ENCODE measurements at places on chromosomes 2 and 18.

GRCh38 chr18:49015886-49016647, 65.3 kb upstream of the SMAD7 start:
- DNase-seq: no peak

DNA sequence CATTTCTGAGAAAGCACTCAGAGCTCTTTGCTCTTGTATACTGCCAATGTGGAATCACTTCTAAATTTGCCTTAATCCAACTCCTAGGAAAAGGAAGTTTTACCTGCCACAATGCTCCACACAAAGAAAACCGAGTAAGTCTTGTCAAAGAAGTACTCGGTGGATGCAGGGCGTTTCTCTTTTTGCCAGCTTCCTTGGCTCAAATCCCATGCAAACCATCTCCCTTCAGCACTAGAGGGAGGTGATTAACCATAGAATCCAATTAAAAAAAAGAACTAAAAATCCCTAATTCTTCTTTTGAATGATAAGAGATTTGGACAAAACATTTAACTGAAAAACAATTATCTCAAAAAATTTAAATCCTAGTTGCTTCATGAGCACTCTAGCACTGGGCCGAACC, 129.0 kb downstream of the RPRM start:
- no peak for DNase-seq

DNA sequence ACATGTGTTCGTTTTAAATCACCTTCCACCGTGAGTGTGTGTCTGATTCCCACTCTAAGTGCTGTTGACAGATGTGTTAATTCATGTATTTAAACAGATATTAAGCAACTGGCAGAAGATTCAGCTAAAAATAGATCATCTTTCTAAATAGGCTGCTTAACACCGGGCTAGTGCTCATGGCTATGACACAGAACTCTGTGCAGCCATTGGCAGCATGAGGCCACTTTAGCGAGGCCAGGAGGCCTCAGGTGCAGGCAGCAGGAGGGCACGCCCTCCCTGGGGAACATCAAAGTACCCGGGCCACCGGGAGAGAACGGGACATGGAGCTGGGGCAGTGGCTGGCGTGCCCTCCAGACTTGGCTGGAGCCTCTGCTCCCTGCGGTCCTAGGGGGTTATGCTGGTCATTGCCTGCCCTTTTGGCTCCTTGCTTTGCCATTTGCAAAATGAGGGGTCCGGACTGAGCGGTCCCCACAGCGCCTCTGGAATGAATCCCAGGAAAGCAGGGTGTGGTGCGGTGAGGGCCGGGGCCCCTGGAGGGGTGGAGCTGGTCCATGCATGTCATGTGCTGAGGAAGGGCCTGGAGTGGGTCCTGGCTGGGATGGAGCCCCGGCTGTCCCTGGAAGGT, 62.8 kb upstream of the HDAC4 start:
- DNase-seq: no peak

DNA sequence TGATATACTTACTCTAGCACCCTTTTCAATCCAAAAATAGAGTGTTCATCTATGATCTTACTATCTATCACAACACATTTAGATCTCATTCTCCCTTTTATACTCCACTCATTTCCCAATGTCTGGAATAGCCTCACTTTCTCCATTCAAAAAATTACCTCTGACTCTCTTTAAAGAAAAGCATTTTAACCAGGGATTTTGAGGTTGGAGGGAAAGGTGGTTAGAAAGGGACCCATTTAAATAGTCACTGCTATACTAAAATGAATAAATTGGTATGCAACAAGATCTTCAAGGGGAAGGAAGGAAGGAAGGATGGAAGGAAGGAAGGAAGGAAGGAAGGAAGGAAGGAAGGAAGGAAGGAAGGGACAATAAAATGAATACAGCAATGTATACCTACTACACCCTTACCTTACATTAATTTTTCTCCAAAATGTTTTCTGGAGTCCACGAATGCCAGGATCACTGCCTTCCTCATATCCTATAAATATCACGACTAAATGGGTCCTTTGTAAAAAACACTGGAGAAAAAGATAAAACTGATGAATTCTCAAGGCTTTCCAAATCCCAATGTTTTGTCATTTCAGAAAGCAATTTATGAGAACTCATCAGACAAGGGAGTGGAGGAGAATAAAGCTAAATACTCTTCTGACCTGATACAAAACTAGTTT, 202.7 kb downstream of the ZEB2 start:
- no peak for DNase-seq

DNA sequence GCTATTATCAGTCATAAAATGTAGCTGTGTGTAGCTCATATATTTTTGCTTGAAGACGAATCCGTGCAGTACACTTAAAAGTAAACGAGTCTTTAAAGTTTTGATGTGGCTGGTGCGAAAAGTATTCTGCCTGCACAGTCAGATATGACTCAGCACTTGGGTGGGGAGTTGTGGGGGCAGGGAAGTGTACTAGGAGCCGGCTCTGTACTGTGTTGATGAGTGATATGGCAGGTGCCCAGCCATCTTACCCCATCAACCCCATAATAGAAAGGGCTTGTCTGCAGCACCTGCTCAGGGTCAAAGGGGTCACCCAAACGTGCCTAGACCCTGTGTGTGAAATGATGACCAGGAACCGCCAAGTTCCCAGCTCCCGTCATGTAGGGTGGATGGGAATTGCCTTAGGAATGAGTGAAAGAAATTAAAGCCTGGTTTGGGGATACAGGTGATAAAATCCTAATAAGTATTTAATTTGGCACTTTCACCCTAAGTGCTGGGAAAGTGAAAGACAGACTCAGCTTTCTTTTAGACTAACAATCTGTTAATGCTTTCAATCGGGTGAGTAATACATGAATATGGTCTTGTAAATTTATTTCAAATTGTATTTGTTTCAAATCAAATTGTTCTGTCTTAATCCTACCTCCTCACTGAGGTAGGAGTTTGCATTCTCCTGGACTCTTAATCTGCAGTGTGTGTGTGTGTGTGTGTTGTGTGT, 48.0 kb downstream of the BCL2L11 start:
- peak; percentile 70 for DNase-seq

DNA sequence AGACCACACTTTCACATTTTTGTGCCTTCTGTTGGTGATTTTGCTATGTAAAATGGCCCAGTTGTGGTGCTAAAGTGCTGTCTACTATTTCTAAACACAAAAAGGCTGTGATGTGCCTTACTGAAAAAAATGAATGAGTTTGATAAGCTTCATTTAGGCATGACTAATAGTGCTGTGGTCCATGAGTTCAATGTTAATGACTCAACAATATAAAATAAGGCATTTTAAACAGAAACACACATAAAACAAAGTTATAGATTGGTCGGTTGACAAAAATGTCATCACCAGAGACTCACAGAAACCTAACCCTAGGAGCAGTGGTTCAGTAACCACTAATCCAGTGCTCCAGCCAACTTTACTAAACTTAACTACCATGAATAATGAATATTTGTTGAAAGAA, 160.0 kb downstream of the DNAH6 start:
- DNase-seq: peak; percentile 92

DNA sequence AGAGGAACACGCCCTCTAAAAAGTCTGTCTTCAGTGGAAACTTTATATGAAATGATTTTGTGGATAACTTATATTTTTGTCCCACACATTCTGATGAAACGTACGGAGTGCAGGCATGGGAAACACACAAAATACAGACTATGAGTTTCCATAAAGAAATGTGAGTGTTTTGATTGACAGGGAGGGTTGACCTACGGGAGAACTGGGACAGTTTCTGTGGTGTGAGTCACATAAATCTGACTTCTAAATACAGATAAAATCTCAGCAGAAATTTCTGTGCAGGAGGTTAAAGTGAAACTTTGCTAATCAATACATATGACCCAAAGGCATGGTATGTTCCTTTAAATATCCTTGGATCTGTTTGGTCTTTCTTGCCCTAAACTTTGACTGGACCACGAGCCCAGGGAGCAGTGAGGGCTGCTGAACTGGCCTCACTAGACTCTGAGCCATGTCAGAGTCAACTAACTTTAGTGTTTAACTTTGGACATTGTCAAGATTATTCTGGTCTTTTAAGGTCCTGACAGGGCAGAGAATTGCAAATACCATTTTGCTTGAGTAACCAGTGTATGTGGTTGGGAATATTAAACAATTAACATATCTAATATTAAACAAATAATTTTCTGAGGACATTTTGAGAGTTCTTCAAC, 206.9 kb upstream of the LYPD1 start:
- no peak for DNase-seq

- DNase-seq: no peak
Measured at GRCh38 chr18:11383381-11383780, 226.0 kb upstream of the SLC35G4 start.

DNA sequence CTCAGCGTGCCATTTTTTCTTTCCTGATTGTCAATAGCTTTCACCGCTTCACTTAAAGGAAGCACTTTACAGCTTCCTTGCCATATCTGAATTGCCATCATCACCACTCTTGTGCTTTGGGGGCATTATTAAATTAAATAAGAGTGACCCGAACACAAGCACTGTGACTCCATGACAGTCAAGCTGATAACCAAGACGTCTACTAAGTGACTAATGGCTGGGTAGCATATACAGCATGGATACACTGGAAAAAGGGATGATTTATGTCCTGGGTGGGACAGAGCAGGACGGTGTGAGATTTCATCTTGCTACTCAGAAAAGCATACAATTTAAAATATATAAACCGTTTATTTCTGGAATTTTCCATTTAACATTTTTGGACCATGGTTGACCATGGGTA, 24.3 kb upstream of the AFF3 start:
- DNase-seq: no peak

DNA sequence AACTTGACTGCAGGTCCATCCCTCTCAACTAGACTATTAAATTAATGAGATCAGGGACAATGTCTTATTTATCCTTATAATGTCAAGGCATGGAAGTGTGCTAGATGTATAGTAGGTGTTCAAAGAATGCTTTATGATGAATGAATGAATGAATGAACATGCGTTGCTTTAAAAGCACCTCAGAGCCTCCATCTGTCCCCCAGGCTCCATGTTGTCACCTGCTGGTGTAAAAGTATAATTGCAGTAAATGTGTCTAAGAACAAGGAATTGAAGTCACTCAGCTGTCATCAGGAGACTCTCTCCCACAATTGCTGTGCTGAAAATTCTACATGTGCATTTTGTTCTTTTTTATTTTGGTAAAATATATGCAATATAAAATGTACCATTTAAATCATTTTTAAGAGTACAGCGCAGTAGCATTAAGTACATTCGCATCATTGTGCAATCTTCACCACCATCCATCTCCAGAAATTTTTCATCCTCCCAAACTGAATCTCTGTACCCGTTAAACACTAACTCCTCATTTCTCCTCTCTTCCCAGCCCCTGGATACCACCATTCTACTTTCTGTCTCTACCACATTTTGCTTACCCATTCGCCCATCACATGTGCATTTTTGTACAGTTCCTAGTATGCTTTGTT, 52.6 kb downstream of the GNAL start:
- no peak for DNase-seq

DNA sequence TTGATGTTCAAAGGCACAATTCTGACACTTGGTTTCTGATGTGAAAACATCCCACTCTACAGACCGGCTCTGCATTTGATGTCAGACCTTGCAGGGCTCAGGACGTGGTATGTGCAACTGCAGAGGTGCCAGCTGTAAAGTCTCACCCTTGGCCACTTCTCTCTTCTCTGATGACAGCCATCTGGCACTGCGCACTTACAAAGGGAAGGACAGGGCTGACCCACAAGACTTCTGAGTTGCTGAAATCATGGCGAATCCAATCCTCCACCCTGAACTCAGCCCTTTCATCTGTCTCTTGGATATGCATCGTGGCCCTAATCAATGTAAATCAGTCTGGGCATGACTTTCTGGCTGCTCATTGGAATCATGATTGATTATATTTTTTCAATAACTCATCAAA, 82.5 kb downstream of the SEPTIN10 start:
- no peak for DNase-seq

GRCh38 chr2:120485096-120485495, 139.2 kb downstream of the INHBB start:
- no peak for DNase-seq

GRCh38 chr2:10495311-10495987, 47.3 kb upstream of the ODC1 start:
- no peak for DNase-seq

- no peak for DNase-seq
Measured at GRCh38 chr18:63325086-63325686, 5.6 kb upstream of the BCL2 start.

- peak; percentile 87 for DNase-seq
Measured at GRCh38 chr2:227862741-227863588, 8.5 kb upstream of the DAW1 start.

DNA sequence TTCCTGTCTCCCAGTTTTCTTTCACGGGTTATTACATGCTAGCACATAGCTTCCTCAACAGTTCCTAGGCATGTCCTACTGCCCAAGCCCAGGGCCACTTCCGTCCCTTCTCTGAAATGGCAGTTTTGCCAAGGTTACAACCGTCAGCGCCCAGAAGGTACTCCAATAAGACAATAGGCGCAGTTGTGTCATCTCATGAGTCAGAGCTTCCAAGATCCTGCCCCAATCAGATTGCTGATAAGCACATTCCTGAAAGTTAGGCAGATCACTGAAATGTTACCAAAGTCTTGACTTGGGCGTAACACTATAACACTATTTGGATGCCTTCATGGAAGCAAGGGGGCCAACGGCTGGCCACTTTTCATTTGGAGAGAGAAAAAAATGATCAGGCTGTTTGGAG, 34.2 kb downstream of the GKN2 start:
- DNase-seq: peak; percentile 65

DNA sequence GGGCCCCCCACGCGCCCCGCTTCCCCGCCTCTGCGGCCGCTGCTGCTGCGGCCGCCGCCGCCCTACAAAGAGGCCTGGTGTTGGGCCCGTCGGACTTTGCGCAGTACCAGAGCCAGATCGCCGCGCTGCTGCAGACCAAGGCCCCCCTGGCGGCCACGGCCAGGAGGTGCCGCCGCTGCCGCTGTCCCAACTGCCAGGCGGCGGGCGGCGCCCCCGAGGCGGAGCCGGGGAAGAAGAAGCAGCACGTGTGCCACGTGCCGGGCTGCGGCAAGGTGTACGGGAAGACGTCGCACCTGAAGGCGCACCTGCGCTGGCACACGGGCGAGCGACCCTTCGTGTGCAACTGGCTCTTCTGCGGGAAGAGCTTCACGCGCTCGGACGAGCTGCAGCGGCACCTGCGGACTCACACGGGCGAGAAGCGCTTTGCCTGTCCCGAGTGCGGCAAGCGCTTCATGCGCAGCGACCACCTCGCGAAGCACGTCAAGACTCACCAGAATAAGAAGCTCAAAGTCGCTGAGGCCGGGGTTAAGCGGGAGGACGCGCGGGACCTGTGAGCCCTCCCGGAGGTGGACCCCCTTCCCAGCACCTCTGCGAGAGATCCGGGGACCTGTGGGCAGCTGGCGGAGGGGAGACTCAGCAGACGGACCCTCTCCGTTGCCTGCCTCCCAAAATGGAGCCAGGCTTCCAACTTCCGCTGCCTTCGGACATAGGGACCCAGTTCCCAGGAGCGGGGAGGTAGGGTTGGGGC, 1.9 kb downstream of the SP5 start:
- no peak for DNase-seq

DNA sequence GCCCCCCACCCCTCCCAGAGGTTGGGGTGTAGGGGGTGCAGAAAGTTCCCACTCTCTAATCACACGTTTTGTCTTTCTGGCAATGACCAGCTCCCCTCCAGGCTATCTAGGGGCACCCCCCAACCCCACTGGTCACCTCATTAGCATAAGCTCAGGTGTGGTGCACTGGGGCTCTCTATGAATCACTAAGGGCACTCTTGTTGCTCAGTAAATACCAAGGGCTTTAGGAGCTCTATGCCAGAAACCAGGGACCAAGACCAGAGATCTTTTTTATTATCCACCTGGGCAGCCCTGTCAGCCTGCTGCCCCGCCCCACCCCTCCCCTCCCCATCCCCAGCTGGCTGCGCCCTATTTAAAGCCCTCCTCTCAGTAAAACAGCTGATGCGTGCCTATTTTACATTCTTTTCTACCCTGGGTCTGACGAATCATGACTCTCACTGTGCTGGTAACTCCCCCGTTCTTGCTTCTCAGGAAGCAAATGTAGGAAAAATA, 24.3 kb downstream of the NCK2 start:
- no peak for DNase-seq
